NCI-H2171 treated with DMSO at 0.1 percent for 48 hours (cell line): ENCODE measurements at places on chromosomes 2 and 18.

- no peak for DNase-seq
These were observed 10.6 kb downstream of the MYO1B start for GRCh38 chr2:191255756-191256312.

DNA sequence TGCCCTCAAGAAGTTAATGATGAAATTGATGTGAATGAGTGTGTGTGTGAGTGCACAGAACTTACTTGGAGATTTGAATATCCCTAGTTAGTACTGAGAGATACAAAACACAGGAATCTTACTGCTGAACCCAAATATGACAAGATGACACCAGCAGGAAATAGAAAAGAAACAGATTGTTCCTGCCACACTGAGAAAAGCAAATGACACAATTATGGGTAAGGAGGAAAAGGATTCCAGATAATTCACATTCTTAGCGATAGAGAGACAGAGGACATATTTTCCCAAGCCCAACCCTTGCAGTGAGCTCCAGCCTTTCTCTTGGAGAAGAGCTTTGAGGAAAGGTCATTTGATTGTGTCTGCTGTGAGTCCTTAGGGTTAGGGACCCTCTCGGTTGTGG lies 105.7 kb upstream of the SMIM21 start:
- no peak for DNase-seq

DNA sequence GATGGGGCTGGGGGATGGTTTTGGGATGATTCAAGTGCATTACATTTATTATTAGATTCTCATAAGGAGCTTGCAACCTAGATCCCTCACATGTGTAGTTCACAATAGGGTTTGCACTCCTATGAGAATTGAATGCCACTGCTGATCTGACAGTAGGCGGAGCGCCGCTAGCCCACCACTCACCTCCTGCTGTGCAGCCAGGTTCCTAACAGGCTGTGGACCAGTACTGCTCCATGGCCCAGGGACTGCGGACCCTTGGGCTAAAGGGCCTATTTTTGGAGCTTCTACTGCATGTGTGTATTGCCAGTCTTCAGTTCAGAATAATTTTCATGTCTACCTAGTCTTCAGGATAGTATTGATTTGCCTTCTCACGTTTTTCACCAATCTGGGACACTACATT lies 165.3 kb upstream of the TWIST2 start:
- DNase-seq: no peak

GRCh38 chr2:147424766-147425165 lies 420.1 kb upstream of the ACVR2A start:
- DNase-seq: no peak

DNA sequence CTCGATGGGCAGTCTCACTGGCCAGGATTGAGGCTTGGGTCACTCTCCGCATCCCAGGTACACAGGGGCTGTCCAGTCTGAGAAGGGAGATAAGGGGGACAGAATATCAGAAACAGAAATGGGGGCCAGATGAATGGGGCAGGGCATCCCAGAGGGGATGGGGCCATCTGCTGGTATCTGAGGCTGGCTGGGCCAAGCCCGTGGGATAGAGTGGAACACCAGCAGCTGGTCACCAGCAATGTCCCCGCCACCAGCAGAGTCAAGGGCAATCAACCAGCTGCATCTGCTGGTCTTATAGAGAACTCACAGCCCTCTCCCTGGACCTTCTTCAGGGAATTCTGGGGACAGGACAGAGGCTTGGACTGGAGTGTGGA lies 128.8 kb upstream of the HAAO start:
- DNase-seq: no peak

- no peak for DNase-seq
These were observed 63.1 kb downstream of the CXCR4 start for GRCh38 chr2:136054856-136055255.
